ENCODE measurements at places on chromosomes 11 and 22. TPM values are rescaled to one million over a fixed set of nuclear protein-coding genes. Genes with fewer than 3 reads are reported as not detected.

DNA sequence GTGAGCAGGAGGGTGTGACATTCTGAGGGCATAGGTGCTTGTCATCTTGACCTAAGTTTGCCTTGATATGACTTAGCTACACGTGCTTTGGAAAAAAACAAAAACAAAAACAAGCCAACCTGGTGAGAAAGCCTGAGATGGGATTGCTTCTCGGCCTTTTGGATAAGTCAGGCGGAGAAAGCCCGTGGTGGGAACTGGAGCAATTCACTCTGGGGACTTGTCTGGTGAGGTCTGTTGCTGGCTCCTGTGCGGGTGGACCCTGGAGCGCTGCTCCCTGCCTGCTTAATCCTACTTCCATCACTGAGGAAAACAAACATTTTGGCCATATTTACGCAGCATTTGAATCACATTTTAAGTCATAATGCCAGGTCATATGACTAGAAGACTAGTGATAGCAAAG is 100.3 kb downstream of the SNX19 start:
- no peak for DNase-seq

GRCh38 chr11:113046866-113047265 is 85.6 kb downstream of the NCAM1 start:
- DNase-seq, result no peak

GRCh38 chr11:131685206-131685605 is 314.8 kb downstream of the NTM start:
- no peak for DNase-seq

- DNase-seq, result no peak
Measured at GRCh38 chr11:30595934-30596333, 9.8 kb upstream of the MPPED2 start.

DNA sequence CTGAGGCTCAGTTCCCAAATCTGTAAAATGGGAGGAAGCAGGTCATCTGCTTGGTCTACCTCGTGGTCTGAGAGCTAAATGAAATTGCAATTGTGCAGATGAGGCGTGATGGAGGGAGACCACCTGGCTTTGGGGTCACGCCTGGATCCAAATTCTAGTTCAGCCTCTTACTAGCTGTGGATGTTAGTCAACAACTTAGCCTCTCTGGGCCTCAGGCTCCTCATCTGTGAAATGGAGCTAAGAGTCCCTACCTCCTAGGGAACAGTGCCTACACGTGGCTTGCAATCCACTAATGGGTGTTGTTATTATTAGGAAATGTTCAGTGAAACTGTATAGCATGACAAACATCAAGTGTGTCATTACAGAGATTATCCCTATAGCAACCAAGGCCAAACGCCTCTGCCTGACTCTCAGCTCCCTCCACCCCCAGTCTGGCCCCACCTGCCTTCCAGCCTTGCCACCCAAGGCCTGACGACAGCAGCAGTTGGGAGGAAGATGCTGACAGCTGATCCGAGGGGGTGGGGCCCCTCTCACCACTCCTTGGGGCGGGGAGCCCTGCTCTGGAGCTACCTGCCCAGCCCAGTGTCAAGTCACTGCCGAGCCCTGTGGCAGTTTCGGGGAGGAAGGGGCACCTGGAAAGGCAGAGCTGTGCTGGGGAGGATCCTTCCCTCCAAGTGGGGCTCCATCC is 1.7 kb upstream of the RHOD start:
- peak; percentile 95 for DNase-seq

DNA sequence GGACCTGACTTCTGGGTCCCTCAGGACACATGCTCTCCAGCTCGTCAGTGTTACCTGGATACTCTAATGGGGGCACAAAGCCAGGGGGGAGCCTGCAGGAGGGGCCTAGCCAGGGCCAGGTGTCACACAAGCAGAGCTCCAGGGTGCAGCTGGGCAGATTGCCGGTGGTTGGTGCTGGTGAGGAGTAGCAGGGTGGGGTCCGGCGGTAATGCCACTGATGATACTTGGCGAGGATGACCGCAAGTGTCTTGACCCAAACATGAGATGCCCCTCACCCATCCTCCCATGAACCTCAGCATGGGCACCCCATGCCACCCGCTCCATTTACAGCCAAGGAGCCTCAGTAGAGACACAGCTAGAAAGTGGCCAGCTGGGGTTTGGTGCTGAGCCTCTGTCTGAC is 15.1 kb upstream of the KCNQ1OT1 start:
- no peak for DNase-seq

The SMIM35 gene
- total RNA-seq, result not detected

The SLC25A45 gene
- 0.25 TPM for total RNA-seq

The VSIG2 gene
- total RNA-seq, result not detected
